ENCODE measurements at places on chromosomes 3 and 15. TPM values are rescaled to one million over a fixed set of nuclear protein-coding genes. Genes with fewer than 3 reads are reported as not detected.

KBTBD13 gene
- total RNA-seq: not detected

- H3K36me3 ChIP-seq: no peaks in the 10 kb centered on the region
- no peak for DNase-seq
- no peak overlapping the region for H3K4me3 ChIP-seq
Measured at GRCh38 chr3:61718565-61718964, 157.2 kb downstream of the PTPRG start.

DUOX1 gene
- 0.14 TPM for total RNA-seq

CNTN3 gene
- not detected for total RNA-seq

- H3K27me3 ChIP-seq: peaks cover 9% of the 10 kb centered on the region
- H3K36me3 ChIP-seq: no peaks in the 10 kb centered on the region
- DNase-seq: peak; percentile 21
- H3K4me1 ChIP-seq: peaks cover 51% of the 10 kb centered on the region
- no peak overlapping the region for H3K4me3 ChIP-seq
Measured at GRCh38 chr15:91308855-91309254, 208.8 kb downstream of the SV2B start.

DNA sequence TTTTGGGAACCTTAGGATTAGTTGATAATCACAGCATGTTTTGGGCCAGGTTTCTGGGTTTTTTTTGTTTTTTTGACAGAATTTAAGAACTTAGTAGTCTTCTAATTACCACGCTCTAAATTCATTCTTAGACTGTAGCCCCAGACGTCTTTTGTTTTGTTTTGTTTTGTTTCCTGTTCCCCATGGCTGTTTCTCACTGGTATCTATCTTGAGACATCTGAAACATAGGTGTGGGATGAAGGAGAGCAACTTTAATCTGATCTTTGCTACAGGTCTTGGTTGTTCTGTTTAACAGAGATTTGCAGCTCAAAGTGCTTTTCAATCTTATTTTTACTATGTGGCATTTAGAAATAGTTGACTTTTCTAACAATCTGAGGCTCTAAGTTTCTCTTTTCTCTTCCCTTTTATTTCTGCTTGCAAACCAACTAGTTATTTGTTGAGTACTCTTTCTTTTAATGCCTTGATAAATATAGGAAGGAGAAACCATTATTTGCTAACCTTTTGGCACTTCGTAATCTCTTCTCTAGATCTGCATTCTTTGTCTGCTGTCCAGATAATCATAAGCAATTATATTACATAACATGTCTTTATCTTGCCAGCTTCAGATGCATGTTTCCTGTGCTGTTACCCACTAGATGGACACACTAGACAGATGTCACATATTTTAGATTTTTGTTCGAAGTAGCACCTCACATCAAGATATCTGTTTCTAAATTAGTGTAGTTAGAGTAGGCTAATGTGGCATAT, 40.9 kb downstream of the FBXL2 start:
- peaks cover 23% of the 10 kb centered on the region for H3K27me3 ChIP-seq
- H3K4me1 ChIP-seq: no peaks in the 10 kb centered on the region
- H3K36me3 ChIP-seq: no peaks in the 10 kb centered on the region
- no peak for DNase-seq

DIPK2A gene
- total RNA-seq: 10.9 TPM

DNA sequence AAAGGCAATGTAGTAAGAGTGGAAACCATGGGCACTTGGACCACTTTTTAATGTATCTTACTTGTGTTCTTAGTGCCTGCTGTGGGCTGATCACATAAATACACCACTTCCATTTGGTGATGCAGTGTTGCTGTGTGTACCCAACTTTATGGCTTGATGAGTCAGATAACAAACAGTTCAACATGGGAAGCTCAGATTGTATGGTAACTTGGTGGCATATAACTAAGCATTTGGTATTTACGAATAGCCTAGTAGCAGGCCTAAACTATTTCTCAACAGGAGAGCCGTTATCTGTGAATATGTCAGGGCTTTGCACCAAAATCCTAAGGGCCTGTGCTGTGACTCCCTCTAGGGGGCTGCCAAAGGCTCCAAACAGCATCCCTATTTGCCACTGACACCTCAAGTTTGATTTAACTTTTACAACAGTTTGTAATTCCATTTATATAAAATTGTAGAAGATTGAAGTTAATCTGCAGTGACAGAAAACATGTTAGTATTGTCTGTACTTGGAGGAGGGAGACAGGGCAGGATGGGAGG, 640.4 kb upstream of the CADM2 start:
- H3K27me3 ChIP-seq: no peaks in the 10 kb centered on the region
- no peaks in the 10 kb centered on the region for H3K36me3 ChIP-seq
- no peak overlapping the region for H3K27ac ChIP-seq
- DNase-seq: no peak
- no peaks in the 10 kb centered on the region for H3K4me1 ChIP-seq

GRCh38 chr15:38623744-38624143, 59.1 kb upstream of the RASGRP1 start:
- no peaks in the 10 kb centered on the region for H3K27me3 ChIP-seq
- H3K36me3 ChIP-seq: no peaks in the 10 kb centered on the region
- H3K4me1 ChIP-seq: peaks cover 26% of the 10 kb centered on the region

GRCh38 chr3:40128166-40128565, 181.3 kb upstream of the EIF1B start:
- H3K36me3 ChIP-seq: no peaks in the 10 kb centered on the region
- DNase-seq: no peak
- H3K4me1 ChIP-seq: no peaks in the 10 kb centered on the region
- H3K27me3 ChIP-seq: no peaks in the 10 kb centered on the region
- H3K4me3 ChIP-seq: no peak overlapping the region
- H3K27ac ChIP-seq: no peak overlapping the region

PRRT3 gene
- total RNA-seq: 8.0 TPM

DNA sequence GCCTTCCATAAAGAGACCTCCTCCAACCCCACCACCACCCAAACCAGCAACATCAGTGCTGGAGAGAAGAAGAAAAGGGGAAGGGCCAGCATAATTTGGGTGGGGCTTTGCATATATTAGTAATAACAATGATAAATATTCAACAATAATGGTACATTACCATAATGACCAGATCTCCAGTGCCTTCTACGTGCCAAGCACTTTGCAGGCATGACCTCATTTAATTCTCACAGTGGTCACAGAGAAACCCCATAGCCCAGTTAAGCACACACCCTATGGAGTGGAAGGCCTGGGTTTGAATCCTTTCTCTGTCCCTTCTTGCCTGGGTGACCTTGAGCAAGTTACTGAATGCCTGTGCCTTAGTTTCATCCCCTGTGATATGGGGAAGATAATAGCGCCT, 49.2 kb downstream of the CORO2B start:
- no peaks in the 10 kb centered on the region for H3K36me3 ChIP-seq
- H3K27me3 ChIP-seq: peaks cover 14% of the 10 kb centered on the region
- no peaks in the 10 kb centered on the region for H3K4me1 ChIP-seq
- H3K27ac ChIP-seq: no peak overlapping the region
- DNase-seq: no peak

GRCh38 chr3:115089481-115089880, 57.6 kb downstream of the ZBTB20 start:
- H3K4me1 ChIP-seq: peaks cover 48% of the 10 kb centered on the region
- no peak overlapping the region for H3K4me3 ChIP-seq
- H3K36me3 ChIP-seq: peaks cover 7% of the 10 kb centered on the region
- DNase-seq: no peak
- H3K27ac ChIP-seq: no peak overlapping the region
- H3K27me3 ChIP-seq: no peaks in the 10 kb centered on the region

DNA sequence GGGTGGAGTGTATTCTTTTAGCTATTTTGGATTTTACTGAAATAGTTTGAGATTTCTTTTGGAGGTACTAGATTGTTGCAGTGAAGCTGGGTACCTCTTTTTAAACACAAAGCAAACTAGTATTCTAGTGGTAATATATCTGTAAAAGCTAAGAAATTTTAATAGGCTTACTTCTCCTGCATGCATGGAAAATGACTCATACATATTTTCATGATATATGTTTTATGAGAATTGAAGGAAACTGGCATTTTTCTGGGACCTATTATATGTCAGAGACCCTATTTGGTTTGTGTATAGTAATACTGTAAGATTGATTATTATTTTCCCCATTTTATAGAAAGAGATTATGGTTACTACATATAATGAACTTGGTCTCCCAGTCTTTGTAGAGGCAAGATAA, 851.0 kb downstream of the DIPK2A start:
- H3K4me1 ChIP-seq: no peaks in the 10 kb centered on the region
- H3K27me3 ChIP-seq: no peaks in the 10 kb centered on the region
- H3K4me3 ChIP-seq: no peak overlapping the region
- no peaks in the 10 kb centered on the region for H3K36me3 ChIP-seq
- H3K27ac ChIP-seq: no peak overlapping the region
- no peak for DNase-seq

- peaks cover 4% of the 10 kb centered on the region for H3K36me3 ChIP-seq
- peak overlapping the region; percentile 83 for H3K4me3 ChIP-seq
- H3K4me1 ChIP-seq: peaks cover 44% of the 10 kb centered on the region
- H3K27ac ChIP-seq: peak overlapping the region; percentile 92
- no peaks in the 10 kb centered on the region for H3K27me3 ChIP-seq
Measured at GRCh38 chr3:16886303-16886683, 1.5 kb downstream of the PLCL2 start.

Data from activated naive CD8-positive, alpha-beta T cell treated with anti-CD3 and anti-CD28 coated beads for 36 hours (primary cell).